Stimulated activated naive CD4-positive, alpha-beta T cell (primary cell): ENCODE measurements at places on chromosomes 2 and 18.

GRCh38 chr2:46246790-46247189 lies 50.4 kb upstream of the EPAS1 start:
- DNase-seq = no peak

- DNase-seq = no peak
Observed at GRCh38 chr2:1060987-1061386, 110.3 kb downstream of the SNTG2 start.

- no peak for DNase-seq
Observed at GRCh38 chr2:176418768-176419167, 149.5 kb downstream of the MTX2 start.

- DNase-seq = no peak
Observed at GRCh38 chr2:185318271-185318724, 420.3 kb upstream of the FSIP2 start.

DNA sequence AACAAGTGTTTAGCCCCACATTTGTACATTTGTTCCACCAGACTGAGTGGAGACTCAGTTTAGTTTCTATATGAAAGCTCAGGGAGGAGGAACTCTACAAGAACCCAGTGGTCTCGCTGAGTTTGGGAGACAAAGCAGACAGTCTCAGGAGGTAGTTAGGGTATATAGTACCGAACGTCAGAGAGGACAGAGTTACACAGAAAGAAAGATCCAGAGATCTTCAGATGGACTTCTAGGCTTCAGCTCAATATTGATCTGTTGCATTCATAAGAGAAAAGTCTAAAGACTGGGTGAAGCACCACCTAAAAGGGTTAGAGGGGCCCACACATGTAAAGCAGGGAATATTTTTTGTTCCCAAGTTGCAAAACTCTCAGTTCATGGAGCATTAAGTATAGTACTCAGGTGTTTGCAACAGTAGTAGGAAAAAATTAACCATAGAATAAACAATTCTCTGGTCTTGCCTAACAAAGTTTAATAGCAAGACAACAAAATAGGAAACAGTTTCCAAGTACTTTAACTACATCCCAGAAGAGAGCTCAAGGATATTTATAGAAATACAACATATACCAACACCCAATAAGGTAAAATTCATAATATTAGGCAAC lies 4.2 kb downstream of the TFPI start:
- DNase-seq = no peak

DNA sequence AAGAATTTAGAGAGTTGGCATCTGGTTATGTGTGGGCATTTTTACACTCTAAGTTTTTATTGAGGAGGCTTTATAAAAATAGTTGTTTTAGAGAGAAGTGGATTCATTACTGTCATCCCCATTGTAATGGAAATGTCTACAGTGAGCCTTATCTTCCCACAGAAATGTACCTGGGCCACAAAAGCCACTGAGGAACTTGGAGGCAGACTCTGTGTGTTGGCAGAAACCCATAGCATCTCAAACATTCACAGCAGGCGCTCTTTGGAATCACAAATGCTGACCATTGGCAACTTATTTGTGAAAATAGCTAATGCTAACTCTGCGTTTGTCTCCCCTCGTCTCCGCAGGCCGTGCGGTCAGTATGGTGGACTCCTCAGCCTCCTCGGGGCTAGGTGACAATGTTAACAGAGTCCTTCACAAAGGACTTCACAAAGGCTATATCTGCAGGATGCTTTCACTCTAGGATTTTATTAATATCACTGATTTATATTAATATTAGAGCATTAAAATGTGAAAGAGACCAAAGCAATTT lies 689.1 kb upstream of the POU3F3 start:
- no peak for DNase-seq

DNA sequence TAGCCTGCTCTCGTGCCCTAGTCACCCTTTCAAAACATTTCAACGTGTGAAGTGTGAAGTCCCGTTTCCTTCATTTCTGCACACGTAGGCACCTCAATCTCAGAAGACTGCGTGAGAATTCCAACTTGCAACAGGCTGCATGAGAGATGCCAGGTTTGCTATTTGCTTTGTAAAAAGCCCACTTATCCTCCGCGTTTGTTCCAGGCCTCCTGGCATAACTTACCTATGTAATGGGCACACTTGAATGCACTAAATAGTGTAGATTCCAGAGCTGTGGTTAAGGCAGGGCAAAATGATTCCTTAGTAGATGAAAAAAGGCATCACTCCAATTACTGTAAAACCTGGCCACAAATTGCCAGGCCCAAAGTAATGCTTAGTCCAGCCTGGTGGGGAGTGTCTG lies 179.6 kb downstream of the INO80D start:
- DNase-seq = no peak

- DNase-seq = no peak
Observed at GRCh38 chr2:129165006-129165405, 814.5 kb upstream of the RAB6C start.
